ENCODE measurements at places on chromosomes 3 and 15. TPM values are rescaled to one million over a fixed set of nuclear protein-coding genes. Genes with fewer than 3 reads are reported as not detected.

DNA sequence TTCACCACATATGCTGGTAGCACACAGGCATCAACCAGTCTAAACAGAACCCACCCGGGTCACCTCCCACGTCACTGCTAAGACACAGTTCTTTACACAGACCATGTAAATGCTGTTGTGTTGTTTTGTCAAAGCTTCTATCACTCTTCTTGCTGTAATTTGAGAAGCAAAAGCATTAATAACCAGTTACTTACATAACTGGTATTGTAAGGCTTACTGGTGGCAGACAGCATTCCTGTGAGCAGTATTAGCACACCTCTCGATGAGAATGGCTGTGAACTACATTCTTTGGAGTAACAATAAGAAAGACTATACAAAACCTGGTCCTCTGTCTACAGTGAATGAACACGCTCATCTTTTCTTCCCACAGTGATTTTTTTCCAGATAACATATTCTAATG lies 479.2 kb downstream of the LPP start:
- DNase-seq, result no peak

DNA sequence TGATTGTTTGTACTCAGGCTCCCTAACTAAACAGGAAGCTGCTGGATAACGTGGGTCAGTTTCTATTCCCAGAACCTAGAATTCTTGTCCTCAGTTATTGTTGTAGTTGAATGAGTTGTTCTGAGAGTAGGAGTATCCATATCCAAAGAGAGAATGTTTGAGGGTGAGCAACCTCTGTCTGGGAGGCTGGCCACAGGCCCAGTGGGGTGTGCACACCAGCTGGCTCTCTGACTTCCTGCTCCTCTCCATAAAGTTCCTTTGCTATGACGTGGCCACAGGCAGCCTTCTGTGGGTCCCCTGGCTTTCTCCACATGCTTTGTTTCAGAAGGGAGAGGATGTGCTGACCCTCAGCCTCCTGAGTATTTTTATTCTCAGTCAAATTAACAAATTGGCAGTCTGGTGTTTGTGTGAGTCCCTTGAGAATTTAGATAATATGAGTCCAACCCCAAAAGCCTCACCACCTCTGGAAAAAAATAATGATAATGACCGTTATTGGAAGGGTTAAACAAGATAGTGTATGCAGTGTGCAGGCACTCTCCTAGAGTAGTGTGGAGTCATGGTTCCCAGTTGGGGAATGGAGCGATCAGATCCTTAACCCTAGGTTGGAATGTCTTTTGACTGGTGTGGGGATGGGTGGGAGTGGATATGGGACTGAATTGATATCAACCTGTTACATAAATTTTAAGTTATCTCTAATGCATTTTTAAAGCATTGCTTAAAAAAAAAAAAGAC lies 47.6 kb upstream of the MED12L start:
- no peak for DNase-seq

GRCh38 chr3:59334585-59334984 lies 284.8 kb upstream of the CFAP20DC start:
- DNase-seq, result no peak

GRCh38 chr3:103712320-103713008 lies 1277.6 kb downstream of the ZPLD1 start:
- no peak for DNase-seq

GRCh38 chr15:58793862-58794261 lies 22.8 kb downstream of the MINDY2 start:
- DNase-seq, result no peak

DNA sequence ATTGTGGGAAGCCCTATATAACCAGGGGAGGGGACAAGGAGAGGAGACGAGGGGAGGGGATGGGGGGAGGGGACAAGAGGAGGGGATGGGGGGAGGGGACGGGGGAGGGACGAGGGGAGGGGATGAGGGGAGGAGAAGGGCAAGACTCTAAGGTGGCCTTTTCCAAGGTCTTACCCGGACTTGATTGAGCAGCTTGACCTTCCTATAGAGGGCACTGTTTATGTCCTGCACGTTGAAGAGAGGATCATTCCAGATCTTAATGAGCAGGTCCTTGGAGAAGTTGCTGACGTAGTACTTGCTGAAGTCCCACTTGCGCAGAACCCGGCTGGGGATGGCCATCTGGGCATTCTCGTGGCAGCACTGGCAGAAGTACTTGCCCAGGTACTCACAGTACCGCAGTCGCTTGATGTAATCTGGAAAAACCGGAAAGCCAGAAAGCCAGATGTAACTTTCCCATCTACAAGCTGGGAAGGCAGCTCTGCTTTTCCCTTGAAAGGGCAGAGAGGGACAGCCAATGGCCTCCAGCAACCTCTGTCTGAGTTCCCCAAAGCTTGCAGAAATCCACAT lies 55.7 kb downstream of the RUBCN start:
- DNase-seq, result no peak

DNA sequence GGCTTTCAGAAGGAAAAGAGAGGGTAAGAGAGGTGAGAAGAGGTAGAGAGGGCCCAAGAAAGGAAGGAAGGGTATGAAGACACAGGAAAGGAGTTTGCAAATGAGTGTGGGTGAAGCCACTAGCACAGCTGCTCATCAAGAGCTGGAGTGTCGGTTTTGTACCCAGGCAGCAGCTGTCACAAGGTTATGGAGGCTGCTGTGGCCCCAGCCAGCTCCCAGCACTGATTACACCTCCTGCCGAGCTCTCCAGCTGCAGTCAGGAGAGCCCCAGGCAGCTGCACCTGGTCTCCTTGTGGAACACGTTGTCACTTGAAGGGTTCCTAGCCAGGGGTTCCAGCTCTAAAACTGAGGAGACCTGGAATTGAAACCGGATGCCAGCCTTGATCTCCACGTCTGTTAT lies 60.4 kb upstream of the CHD2 start:
- no peak for DNase-seq

GRCh38 chr15:66027268-66027805 lies 158.0 kb downstream of the RAB11A start:
- DNase-seq, result no peak

The CSPG5 gene
- 0.48 TPM for total RNA-seq

- no peak for DNase-seq
Measured at GRCh38 chr15:87490666-87491065, 765.9 kb downstream of the NTRK3 start.

DNA sequence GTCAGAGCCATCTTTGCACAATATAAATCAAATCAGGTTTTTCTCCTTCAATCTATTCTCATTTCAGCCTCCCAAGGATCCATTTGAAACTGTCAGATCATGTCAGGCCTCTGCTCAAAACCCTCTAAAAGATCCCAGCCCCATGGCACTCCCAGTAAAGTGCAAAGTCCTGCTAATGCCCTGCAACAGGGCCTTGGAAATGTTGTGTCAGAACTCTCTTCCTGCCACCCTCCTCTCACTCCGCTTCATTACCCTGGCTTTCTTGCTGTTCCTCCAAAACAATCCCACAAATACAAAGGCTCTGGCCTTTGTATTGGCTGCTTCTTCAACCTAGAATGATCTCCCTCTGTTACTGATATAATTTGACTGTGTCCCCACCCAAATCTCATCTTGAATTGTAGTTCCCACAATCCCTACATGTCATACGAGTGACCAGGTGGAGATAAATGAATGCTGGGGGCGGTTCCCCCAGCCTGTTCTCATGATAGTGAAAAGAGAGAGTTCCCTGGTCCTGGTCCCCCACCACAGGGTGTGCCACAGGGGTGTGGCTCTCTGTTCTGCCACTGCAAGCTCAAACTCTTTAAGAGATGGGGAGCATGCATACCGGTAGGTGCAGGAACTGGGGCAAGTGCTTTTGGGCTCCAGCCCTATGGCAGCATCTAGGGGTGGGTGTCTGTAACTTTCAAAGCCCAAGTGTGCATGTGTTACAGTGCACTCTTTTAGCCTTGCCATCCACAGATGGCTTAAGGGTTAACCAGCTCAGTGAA lies 22.9 kb upstream of the TRA2B start:
- no peak for DNase-seq

GRCh38 chr3:59791774-59792308 lies 742.0 kb upstream of the CFAP20DC start:
- no peak for DNase-seq

- no peak for DNase-seq
Measured at GRCh38 chr15:99427668-99428361, 138.0 kb upstream of the MEF2A start.

DNA sequence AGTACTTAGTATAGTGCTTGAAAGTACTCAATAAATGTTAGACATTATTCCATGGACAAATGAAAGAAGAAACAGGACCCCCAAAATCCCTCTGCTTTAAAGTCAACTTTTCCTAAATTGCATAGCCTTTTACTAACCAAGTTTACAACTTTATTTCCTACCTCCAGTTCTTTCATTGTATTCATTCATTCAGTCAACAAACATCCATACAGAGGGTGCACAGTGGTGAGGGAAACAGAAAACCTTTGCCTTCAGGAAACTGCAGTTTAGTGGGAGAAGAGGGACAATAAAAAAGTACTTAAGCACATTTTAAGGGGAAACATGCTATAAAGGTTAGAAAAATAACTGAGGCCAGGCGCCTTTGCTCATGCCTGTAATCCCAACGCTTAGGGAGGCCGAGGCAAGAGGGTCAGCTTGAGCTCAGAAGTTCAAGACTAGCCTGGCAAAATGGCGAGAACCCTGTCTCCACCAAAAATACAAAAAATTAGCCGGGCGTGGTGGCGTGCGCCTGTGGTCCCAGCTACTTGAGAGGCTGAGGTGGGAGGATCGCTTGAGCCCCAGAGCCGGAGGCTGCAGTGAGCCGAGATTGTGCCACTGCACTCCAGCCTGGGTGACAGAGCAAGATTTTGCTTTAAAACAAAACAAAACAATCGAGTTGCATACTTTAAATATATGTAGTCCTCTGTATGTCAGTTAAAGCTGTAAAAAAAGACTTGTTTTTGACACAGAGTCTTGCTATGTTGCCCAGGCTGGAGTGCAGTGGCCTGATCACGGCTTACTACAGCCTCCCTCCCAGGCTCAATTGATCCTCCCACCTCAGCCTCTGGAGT lies 1.1 kb upstream of the DENND4A start:
- DNase-seq, result no peak

The ST6GAL1 gene
- 410 TPM for total RNA-seq

The MINAR1 gene
- 0.05 TPM for total RNA-seq

All from left lobe of liver (tissue), 2 donors.